ENCODE measurements at places on chromosomes 6 and 20.

GRCh38 chr6:96610019-96610418 is 47.1 kb downstream of the FHL5 start:
- DNase-seq, result no peak

DNA sequence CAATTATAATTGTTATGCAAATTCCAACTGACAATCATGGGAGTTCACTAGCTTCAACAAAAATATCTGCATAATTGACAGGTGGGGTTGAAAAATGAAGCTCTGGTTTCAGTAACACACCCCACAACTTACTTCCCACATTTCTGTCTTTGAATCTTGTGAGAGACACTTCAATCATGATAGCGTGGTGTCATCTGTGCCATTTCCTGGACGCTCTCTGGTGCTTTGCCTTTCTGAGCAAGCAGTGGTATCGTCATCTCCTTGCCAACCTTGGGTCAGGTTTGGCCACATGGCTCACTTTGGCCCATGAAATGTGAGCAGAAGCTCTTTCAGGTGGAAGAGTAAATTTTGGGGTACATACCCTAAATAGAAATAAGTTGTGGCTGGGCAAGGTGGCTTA is 10.2 kb downstream of the BMP7 start:
- no peak for DNase-seq

- no peak for DNase-seq
Observed at GRCh38 chr20:4061987-4062386, 46.6 kb upstream of the RNF24 start.

GRCh38 chr20:44603327-44603726 is 20.9 kb downstream of the PKIG start:
- no peak for DNase-seq

DNA sequence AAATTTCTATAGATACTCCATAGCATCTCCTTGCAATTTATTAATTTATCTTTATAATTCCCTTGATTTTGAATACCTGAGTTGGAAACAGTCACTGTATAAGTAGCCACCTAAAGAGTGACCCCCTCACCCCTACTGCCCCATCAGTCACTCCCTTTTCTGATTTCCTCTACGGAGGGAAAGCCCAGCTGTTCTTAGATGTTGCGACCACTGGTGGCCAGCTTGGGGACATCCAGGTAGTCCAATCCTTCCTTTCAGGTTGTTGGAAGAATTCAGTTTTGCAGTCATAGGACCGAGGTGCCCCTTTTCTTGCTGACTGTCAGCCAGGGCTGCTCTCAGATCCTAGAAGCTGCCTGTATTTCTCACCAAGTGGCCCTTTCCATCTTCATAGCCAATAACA is 87.8 kb downstream of the BMP6 start:
- DNase-seq, result no peak

DNA sequence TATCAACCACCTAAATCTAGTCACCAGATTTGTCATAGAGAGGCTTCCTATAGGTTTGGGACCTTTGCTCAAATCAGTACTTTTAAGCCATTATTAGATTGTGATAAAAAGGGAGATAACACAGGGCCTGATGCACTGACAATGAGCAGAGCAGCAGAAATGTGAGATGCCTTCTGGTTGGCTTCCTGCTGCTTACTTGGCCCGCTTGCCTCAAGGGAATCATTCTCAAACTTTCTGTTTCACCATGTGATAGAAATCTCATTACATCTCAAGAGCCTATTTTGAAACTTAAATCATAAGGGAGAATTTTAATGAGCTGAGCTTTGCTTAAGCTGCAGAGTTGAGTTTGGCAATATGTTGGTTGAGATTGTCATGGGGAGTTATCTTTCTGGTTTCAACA is 606.0 kb downstream of the DHX35 start:
- no peak for DNase-seq

- no peak for DNase-seq
Observed at GRCh38 chr6:90369024-90369519, 72.4 kb upstream of the BACH2 start.

GRCh38 chr6:54236984-54237383 is 71.3 kb upstream of the TINAG start:
- no peak for DNase-seq

- DNase-seq, result no peak
Observed at GRCh38 chr6:157246771-157247484, 76.4 kb downstream of the TMEM242 start.

DNA sequence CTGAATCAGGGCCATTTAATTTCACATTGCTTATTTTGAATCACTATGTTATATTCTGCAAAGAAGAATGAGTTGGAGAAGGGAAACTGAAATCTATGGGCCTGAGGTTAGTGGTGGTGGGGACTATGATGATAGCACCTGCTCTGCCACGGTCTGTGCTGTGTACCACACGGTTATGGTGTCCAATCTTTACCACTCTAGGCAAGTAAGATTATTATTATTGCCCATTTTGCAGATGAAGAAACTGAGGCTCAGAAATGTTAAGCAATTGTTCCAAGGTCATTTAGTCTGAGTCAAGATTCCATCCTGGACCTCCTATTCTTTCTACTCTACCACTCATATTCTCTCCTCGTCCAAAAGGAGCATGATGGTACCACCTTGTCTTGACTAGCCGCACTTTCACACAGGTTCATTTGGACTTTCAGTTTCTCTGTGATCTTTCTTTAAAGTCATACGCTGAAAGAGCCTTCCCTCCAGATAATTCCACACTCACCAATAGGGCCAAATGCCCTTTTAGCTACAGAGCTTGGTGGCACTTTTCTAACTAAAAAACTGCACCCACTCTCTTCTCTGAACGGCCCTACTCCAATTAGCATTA is 56.2 kb downstream of the GFOD1 start:
- DNase-seq, result no peak

DNA sequence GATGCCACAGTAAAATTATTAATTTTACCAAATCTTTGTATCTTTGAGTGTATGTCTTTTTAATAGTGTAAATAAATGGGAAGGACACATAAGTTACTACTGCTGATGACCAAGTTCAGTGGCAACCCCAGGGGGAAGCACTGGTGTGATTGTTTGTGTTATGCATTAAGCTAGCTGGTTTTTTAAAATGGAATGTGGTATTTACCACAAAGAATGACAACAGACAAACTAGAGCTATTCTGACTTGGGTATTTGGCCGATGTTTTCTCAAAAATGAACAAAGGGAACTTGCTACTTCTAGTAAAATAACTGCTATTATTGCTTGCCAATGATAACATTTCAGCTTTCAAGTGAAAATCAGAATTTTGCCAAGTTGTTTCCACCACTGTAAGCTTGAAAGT is 2.9 kb downstream of the FNDC1 start:
- no peak for DNase-seq

DNA sequence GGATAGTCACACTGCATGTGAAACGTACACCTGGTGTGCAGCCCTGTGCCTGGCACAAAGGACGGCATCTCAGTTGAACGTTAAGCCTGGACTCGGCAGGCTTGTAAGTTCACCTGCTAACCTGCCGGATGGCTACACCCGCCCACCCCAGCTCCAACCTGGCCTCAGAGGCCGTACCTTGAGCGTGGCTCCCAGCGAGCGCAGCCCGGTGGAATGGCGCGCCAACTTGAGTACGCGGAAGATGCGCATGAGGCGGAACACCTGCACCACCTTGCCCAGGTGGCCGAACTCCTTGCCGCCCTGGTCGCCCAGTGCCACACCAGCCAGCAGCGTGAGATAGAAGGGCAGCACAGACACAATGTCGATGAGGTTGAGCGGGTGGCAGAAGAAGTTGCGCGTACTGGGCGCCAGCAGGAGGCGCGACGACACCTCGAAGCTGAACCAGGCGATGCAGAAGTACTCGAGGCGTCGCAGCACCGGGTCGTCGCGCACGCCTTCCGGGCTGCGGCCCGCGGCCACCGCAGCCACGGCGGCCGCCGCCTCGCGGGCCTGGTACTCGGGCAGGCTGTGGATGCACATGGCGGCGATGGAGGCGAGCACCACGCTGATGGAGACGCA is 3.3 kb downstream of the KCNS1 start:
- DNase-seq, result peak; percentile 28

Measured in CD4-positive, alpha-beta memory T cell (primary cell).